Stimulated activated naive CD4-positive, alpha-beta T cell (primary cell): ENCODE measurements at places on chromosomes 2 and 18.

DNA sequence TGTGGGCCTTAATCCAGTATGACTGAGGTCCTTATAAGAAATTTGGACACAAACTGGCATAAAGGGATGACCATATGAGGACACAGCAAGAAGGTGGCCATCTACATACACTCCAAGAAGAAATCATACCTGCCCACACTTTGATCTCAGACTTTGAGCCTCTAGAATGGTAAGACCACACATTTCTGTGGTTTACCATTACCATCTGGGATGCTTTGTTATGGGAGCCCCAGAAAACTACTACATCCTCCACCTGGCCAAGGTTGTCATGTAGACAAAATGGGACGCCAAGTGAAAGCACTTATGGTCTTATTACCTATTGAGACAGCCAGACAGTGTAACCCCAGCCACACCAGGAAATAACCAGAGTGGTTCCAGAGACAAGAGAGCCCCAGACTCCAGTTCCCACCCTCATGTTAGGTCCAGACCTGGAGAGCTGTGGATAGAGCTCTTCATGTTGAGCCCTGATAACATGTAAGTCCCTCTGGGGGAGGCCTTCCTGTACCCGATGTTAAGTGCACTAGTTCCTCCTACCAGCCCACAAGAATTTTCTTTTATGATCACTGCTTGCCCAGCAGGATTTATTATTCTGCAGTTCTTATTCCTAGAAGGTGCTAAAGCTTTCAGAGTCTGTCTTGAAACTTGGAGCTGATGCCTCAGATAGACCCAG, 4.6 kb upstream of the ADD2 start:
- DNase-seq, result no peak

DNA sequence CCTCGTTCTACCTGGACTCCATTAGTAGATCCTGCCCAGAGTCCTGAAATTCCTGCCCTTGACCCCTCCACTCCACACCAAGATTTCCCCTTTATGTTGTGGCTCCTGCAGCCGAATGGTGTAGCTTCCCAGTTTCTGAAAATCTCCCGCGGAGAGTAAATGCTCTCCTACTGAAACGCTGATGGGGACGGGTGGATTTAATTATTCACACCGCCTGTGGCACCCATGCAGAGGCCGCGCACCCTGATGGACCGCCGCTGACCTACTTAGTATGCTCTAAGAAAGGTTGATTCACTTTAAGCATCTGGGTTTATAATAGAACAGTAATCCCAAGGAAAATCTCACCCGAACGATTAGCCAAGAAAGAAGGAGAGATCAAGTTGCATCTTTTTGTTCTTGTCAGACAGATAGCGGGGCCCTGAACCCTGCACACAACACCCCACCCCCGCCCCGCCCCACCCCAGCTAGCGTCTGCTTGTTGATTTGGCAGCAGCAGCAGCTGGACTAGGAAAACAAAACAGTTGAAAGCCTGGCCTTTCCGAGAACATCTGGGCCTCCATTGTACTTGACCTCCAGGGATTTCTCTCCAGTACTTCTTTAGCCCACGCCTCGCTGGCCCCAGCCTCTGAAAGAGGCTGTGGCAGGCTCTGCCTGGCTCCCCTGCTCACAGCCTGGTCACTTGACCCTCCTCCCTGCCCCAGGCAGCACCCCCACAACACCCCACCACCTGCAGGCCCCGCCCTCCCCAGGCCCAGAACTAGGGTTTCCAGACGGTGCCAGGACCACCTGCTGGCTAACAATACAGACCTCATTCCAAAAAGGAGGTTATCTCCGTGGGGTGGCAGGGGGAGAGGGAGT, 53.6 kb downstream of the DPYSL5 start:
- DNase-seq, result no peak

GRCh38 chr18:54416436-54416835, 58.7 kb downstream of the C18orf54 start:
- DNase-seq, result no peak

- DNase-seq, result no peak
These were observed 125.3 kb upstream of the KLF7 start for GRCh38 chr2:207290833-207291624.

- no peak for DNase-seq
These were observed 65.3 kb downstream of the TWIST2 start for GRCh38 chr2:238912916-238913875.

DNA sequence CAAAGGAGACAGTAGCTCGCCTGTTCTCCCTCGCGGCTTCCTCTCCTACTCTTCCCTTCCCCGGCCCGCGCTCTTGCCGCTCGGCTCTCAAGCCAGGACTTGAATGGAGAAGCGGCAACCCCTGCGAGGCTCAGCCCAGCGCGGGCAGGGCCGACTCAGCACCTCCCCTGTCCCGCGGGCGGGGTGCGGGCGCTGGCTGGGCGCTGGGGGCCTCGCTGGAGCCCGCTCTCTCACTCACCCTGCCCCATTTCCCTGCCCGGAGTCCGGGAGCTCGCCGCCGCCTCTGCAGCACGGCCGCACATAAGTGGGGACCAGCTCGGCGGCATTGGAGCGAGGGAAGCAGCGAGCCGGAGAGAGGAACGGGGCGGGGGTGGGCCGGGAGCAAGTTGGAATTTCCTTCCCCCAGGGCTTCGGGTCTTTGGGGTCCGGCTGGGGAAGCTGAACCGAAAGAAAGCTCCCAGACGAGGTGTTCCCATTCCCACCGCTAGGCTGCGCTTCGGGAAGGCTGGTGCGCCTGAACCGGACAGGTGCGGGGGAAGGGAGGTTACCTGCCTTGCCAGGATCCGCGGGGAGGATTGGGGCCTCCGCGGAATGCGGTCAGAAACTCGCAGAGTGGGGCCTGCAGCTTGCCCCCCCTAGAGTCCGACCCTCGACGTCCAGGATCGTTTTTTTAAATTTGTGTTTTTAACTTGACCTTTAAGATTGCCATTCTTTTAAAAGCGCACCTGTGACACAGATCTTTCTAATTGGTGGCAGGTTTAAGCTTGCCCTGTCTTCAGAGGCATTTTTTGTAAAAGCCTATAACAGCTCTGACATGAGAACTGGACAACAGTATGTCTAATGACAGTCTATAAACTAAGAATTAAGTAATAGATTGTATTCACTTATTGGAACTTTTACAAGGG, at the start of gene COBLL1:
Gene COBLL1, minus strand, starts transcription at position 105 of the 905 bp plus-strand sequence. CDS start 627 bp downstream, outside the sequence.
- no peak for DNase-seq
